GM18507 (cell line): ENCODE measurements at places on chromosomes 16 and 17.

DNA sequence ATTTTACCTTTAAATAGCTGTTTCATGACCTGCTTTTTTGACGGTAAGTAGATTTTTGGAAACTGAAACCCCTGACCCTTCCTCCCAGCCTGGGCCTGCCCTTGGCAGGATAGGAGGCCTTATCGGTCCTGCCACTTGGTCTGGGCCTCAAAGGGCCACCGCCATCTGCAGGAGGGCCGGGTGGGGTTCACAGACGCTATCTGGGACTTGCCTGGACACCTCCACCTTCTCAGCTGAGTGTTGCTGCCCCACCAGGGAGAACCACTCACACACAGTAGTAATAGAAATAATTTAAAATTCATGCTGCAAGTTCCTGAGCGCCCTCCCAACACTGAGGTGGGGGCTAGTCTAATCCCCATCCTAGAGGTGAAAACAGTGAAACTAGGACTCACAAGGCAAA lies 4.6 kb upstream of the NPRL3 start:
- DNase-seq, result no peak

DNA sequence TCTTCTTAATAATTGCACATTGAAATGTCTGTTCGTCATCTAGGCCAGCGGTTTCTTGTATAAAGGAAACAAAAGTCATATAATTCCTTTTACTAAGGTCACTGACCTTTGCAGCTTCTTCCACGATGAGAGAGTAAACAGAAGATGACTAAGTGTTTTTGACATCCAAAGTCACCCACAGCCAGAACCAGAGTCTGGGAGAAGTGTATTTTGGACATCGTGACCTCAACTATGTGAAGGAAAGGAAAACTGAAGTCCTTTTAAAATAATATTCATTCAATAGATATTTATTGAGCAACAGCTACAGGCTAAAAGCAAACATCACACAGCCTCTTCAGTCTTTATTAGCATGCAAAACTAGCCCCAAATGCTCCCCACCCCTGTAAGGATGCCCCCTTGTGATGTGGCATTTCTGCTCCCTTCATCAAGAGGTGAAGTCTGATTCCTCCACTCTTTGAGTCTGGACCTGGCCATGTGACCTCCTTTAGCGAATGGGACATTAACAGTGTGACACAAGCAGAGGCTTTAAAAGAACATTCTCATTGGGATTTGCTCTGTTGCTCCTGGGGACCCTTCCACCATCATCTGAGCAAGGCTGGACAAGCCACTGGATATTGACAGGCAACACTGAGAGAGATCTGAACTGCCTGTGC lies 8.1 kb upstream of the PMP22 start:
- DNase-seq, result no peak

GRCh38 chr17:29176558-29177351 lies 3.4 kb downstream of the MYO18A start:
- peak; percentile 67 for DNase-seq

GRCh38 chr17:77479372-77480198 lies 338.8 kb downstream of the SEC14L1 start:
- no peak for DNase-seq

DNA sequence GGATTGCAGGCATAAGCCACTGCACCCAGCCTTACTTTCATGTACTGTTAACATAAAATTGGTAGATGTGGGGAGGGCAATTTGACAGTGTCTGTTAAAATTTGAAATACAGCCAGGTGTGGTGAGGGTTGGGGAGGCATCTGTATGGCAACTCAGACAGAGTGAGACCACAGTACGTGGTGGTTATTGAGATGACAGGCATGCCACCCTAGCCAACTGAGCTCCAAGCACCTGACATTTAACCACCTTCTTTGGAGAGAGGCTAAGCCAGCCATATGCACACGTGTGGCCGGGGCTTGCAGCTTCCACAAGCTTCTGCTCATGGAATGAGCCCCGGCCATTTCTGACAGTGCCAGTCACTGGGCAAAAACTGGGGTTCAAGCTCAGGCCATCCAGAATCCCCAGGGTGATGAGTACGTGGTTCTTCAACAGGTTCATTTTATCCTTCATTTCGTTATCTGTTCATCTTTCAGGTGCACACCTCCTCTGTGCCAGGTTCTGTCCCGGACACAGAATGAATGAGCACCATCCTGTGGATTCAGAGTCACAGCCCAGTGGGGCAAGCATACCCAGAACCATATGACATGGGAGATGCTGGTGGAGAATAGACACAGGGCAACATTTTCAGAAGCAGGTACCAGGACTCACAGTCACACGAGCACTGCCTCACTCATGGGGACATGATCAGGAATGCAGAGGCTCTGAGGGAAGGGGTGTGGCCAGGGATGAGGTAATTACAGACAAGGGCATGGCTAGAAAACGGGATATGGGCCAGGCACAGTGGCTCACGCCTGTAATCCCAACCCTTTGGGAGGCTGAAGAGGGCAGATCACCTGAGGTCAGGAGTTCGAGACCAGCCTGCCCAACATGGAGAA lies 36.2 kb downstream of the C16orf82 start:
- no peak for DNase-seq

GRCh38 chr16:24737391-24737871 lies 8.0 kb downstream of the TNRC6A start:
- DNase-seq, result no peak

DNA sequence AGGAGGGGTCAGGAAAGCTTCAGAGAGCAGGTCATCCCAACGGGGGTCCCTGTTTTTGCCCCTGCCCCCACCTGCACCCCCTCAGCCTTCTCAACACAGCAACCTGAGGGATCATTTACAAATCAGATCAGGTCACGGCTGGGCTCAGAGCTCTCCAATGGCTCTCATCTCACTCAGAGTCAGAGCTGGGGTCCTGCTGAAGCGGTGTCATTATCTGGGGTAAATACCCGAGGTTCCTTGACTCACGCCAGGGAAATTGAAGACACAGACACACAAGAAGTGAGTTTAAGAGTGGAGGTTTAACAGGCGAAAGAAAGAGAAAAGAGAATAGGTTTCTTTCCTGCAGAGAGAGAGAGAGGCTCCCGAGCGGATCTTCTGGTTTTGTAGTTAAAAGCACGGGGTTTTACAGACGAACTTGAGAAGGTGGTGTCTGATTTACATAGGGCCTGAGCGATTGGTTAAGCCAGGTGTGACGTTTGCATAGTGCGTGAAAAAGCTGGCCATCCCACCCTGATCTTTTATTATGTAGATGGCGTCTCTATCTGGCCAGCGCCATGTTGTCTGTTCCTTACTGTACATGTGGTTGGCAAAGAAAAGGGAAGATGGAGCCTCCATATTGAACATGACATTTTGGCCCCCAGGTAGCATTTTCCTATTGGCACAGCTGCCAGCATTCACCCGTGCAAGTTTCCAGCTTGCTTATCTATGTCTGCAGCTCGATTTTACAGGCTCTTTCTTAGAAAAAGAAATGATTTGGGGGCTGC lies 51.4 kb downstream of the WSB1 start:
- no peak for DNase-seq

DNA sequence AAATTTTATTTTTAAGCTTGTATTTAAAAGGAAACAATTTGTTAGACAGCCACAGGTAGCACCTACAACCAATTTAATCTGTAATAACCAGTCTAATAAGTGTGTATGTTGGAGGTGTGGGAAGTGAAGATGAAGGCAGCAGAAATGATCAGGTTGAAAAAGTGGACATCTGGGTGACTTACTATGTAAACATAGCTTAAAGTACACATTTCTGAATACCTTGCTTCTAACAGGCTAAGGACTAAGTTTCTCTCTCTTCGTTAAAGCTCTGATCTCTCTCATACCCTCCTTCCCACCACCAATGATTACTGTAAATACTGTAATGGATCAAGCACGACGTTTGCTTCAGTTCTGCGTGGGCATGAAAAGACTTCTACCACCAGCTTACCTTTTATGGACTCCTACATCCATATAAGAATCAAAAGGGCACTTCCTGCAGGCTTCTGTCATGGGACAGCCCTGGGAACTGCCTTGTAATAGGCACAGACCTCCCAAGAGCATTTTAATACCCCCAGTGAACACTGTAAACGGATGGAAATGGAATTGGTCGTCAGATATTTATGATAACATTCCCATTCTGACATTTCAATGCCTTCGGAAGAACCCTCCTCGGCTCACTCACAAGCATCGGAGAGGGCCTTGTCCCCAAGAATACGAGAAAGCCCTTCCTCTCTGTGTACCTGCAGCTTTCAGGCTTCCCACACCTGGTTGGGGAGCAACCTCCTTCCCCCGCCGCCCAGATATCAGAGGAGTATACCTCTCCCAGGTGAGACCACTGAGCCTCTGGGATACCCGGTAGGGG lies 700 bp downstream of the CCDC43 start:
- DNase-seq, result no peak

- DNase-seq, result no peak
Measured at GRCh38 chr17:9677411-9677810, 32.1 kb downstream of the USP43 start.

DNA sequence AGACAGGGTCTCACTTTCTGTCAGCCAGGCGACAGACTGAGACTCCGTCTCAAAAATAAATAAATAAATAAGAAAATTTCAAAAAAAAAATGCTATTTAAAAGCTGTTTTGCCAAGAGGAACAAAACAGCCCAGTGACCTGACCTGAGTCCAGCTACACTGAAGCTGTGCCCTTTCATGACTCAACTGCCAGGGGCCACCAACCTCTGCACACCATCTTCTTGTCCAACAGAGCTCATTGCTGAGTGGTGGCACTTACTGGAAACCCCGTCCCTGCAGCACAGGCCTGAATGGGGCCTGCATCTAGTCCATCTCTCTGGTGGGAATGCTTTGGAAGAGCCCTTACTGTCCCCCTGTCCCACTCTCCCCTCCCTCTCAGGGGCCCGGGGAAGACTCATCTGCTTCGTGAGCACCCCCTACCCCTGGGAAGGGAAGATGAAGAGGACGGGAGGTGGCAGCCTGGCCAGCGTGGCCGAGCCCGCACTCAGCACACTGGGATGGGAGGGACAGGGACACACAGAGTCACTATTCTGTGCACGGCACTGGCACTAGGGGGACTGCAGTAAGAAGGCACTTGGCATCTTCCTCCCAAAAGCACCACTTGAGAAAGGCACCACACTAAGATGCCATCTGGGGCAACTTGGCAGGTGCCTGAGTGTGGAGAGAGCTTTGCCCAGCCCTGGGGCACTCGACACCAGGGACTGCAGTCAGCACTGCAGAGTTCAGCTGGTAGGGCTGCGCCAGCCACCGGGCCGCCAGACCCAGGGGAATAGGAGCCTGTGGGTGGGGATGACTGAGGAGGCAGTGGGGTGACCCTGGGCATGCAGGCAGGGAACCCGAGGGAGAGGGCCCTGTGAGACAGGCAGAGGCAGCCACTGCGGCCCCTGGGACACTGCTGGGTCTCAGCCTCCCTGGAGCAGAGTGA lies 13.5 kb downstream of the FBXO31 start:
- no peak for DNase-seq

- DNase-seq, result peak; percentile 79
Measured at GRCh38 chr16:88737298-88738150, 31.2 kb downstream of the CTU2 start.

- DNase-seq, result no peak
Measured at GRCh38 chr16:5541356-5541755, 443.8 kb upstream of the EEF2KMT start.

- no peak for DNase-seq
Measured at GRCh38 chr16:84314814-84315213, 20.1 kb downstream of the WFDC1 start.

DNA sequence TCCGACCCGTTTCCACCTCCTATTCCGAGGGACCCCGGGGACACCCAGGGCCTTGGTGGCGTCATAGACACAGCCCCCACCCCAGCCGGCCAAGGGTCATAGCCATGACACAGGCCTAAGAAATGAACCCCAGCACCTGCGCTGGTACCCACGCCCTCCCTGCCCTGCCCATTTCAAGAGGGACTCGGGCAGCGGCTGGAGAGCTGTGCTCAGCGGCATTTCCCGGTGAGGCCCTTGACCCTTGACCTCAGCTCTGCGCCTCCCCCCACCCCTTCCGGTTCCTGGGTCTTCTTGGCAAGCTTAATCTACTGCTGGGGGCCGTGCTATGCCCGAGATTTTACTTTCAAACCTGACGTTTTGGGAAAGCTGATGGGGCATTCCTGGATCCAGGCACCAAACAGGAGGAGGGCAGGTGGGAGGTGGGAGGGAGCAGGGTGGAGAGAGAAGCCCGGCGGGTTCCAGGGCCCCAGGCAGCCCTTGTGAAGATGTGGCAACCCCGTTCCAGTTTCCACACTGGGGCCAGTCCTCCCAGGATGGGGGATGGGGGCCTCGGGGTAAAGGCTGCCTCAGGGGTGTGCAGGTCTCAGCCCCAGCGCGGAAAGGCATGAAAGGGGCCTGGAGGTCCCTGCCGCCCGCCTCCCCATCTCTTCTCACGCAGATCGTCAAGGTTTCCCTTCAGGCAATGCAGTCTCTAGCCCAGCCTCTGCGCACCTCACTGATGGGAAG lies at the start of gene SLC22A31:
TSS of gene SLC22A31 (minus strand) at position 414 of the 726 bp plus-strand sequence. CDS start at position 378, 36 bp downstream.
- DNase-seq, result no peak

DNA sequence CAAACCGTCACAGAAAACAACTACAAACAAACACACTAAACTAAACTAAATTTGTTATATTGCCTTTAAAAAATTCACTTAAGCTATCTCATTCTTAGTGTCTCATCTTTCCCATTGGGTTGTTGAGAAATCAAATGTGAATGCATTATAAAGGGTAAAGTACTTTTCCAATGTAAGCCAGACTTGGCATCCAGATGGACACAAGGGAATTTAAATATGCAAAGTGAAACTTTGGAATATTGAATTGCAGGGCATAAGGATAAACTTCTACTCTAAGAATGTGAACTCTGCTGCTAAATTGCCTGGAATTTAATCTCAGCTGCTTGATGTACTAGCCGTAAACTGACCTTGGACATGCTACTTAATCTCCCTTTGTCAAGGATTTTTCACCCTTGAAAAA lies 1554.6 kb downstream of the CDH8 start:
- no peak for DNase-seq

DNA sequence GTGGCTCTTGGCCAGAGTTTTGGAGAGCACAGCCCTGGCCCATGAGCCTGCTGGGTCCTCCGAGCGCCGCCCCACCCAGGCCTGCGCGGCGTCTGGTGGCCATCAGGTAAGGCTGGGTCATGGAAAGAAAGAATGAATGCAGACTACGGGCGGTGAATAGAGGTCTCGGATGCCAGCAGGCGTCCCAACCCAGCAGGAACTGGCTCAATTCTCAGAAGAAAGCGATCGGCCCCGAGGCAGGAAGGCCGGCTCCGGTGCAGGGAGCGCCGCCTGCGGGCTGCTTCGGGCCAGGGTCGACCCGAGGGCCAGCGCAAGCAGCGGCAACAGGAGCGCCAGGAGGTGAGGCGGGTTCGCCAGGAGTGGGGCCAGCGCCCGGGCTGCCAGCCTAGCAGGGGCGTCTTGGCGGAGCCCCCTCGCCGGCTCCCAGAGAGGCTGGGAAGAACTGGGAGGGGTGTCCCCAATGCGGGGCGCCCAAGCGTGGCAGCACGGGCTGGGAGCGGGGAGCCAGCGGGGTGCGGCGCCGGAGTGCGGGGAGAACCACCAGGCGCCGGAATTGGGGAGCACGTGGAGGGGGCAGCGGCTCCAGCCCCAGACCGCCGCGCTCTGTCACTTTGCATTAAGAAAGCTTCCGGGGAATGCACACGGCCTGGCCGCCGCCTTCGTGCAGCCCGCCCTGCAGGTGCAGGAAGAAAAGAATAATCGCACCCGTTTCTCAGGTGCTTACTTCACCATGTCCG lies 7.1 kb upstream of the TMC5 start:
- no peak for DNase-seq

- no peak for DNase-seq
Measured at GRCh38 chr17:42378959-42379594, 9.2 kb downstream of the STAT3 start.

- no peak for DNase-seq
Measured at GRCh38 chr17:732902-733720, 715 bp downstream of the TLCD3A start.

GRCh38 chr16:24571096-24571495 lies 31.7 kb downstream of the RBBP6 start:
- no peak for DNase-seq
